Epithelial cell of prostate (primary cell): ENCODE measurements at places on chromosomes 2 and 18.

DNA sequence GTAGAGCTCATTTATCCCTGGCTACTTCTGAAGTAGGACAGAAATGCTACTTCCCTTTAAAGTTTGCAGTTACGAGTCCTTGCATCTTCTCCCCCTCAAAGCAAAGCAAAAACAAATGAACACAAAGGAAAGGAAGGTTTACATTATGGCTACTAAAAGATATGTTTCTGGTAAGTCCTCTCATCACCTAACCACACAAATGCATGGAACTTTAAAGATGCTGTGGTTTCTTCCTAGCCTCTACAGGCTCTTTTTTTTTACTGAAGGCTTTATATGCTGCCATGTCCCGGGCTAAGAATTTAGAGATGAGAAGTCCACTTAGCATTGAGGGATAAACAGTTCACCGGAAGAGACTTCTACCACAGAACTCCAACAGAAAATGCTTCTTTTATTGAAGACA, 291.2 kb downstream of the SS18 start:
- DNase-seq: no peak

GRCh38 chr2:39881494-39881893, 102.4 kb upstream of the THUMPD2 start:
- peak; percentile 63 for DNase-seq

DNA sequence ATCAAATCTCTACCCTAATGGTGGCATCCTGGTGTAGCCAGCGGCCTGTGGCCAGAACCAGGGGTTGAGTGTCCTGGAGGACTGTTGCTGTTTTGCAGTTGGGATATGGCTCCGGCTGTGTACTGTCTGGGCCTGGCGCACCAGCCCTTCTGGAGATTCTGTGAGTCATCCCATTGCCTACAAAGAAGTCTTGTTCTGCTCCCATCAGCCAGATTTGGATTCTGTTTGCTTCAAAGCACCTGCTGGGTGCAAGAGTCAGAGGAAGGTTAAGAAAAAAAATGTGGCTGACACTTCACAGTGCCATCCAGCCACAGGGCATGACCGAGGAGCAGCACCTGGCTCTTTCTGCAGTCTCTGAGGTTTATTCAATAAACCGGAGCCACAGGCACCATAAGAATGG, 41.0 kb upstream of the ASAP2 start:
- no peak for DNase-seq

DNA sequence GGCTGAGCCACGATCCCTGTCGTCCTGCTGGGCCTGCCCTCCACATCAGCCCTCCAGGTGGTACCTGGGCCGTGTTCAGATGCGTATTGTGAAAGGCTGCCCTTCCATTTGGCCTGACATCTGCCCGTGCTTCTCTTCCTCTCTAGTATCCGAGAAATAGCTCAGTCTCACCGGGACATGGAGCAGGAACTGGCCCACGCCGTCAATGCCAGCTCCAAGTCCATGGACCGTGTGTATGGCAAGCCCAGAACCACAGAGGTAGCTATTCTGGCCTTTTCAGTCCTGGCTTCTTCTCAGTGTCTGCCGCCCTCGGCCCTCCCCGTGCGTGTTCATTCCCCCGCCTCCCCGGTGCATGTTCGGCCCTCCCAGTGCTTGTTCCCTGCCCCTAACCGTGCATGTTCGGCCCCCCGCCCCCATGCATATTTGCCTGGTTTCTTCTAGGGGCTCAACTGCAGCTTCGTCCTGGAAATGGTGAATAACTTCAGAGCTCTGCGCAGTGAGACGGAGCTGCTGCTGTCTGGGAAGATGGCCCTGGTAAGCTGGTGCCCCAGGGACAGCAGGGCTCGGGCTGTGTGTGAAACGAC, 104.3 kb downstream of the USP40 start:
- no peak for DNase-seq

GRCh38 chr18:74073957-74074667, 73.5 kb downstream of the FBXO15 start:
- no peak for DNase-seq

DNA sequence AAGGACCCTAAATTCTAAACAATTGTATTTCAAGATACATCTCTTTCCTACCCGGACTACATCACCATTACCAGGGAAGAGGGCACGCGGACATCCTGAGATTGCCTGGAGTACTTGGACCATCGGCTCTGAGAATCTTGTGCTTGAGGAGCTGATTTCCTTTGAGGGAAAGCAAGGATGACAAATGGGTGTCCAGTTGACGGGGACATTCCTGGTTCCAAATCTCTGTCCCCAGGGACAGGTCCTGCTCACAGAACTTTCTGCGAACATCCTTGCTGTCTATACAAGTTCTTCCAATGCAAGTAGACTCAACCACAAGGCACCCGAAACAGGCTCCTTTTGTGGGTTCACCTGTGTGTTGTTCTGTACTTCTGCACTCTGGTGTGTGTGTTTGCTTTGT, 289.5 kb upstream of the MYT1L start:
- no peak for DNase-seq

- no peak for DNase-seq
These were observed 37.6 kb upstream of the ONECUT2 start for GRCh38 chr18:57397440-57398132.

GRCh38 chr2:72613931-72614330, 211.9 kb downstream of the EXOC6B start:
- DNase-seq: no peak

DNA sequence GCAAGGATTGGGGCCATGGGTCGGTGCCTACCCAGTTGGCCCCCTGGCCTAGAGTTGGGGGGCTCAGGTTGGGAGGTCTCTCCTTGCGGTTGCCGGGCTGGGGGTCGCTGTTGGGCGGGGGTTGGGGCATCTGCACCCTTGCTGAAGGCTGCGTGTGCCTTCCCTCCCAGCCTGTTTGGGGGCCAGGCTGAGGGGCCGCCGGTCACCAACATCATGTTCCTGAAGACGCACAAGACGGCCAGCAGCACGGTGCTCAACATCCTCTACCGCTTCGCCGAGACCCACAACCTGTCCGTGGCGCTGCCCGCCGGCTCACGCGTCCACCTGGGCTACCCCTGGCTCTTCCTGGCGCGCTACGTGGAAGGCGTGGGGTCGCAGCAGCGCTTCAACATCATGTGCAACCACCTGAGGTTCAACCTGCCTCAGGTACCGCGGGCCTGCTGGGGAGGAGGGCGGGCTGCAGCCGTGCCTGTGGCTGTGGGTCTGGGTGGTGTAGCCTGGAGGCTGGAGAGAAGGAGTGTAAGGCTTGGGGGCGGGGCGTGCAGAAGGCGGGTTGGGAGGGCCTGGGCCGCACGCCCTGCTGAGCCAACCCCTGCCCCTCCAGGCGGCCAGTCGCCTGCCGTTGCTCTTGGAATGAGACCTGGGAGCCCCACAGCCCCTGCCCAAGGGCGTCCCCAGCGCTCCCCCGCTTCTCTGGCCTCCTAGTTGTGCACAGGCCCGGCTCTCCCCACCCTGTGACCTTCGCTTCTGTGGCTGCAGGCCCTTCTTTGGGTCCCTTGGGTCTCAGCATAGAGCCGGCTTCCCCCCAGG, 7.2 kb upstream of the NEU4 start:
- DNase-seq: no peak

- DNase-seq: no peak
These were observed 123.7 kb downstream of the HNMT start for GRCh38 chr2:138087751-138088593.

GRCh38 chr2:17166506-17166905, 351.7 kb downstream of the RAD51AP2 start:
- peak; percentile 14 for DNase-seq

- no peak for DNase-seq
These were observed 131.7 kb upstream of the SPOPL start for GRCh38 chr2:138369856-138370255.
